Cortex of kidney (tissue), 1 donor: ENCODE measurements at places on chromosomes 2 and 18.

GRCh38 chr2:143148757-143149156 is 19.5 kb downstream of the ARHGAP15 start:
- no peak for DNase-seq

- DNase-seq: no peak
Observed at GRCh38 chr2:135909976-135910375, 33.7 kb upstream of the MCM6 start.

GRCh38 chr2:198311020-198311419 is 506.6 kb downstream of the PLCL1 start:
- DNase-seq: no peak

GRCh38 chr2:159661286-159661685 is 44.9 kb upstream of the BAZ2B start:
- no peak for DNase-seq

DNA sequence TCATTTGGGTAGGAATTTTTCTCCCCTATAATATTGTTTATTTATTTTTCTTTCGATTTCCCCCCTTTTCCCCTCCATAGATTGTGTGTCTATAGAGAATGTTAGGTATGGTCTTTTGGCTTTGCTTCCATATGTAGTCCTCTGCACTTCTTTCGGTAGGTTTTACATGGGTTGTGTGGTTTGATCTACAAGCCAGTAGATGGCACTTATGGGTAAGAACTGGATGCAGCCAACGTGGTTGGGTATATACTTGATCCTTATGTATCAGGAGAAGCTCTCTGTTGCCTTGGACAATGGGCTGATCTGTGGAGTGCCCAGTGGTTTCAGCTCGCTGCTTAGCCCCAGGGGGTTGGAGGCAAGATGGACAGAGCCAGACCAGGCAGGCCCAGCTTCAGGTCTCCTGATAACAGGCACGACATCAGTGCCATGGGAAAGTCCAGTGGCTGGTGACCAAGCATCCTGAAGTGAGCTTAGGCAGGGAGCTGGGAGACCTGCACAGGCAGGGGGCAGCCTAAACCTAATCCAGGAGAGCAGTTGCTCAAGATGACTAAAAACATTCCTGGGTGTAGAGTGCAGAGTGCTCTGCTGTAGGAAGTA is 488.3 kb downstream of the CCDC85A start:
- DNase-seq: no peak

DNA sequence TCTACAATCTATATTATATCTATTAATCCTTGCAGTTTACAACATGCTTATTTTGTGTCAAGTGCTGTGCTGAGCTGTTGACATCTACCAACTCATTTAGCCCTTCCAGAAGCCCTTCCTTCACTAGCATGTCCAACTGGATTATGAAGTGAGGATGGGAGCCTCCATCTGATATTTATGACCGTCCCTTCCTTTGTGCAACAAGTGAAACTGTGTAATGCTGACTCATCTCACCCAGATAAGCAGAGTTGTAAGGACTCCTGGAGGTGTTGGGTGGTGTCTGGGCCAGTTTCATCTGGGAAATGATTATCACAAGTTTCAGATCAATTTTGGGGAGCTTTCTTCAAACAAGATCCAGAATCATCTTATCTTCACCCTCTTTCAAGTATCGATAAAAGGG is 156.6 kb upstream of the ETAA1 start:
- DNase-seq: no peak

DNA sequence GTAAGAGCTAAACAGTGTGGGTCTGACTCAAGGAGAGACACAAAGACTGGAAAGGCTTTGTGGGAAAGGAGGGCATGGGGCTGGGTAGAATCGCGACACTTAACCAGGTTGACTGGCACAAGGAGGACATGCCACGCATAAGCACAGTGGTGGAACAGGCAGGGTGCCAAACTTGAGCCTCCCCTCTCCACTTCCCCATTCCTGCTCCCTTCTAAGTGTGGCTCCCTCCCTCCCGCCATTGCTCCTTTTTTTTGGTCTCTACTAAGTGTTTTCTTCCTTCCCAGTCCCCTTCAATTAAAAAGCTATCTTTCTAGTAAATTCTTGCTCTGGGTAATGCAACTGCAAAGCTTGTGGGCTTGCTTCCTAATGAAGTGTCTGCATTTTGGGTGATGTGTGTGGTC is 40.3 kb upstream of the ZFP36L2 start:
- no peak for DNase-seq

- no peak for DNase-seq
Observed at GRCh38 chr2:157948856-157949255, 72.7 kb upstream of the ACVR1 start.

DNA sequence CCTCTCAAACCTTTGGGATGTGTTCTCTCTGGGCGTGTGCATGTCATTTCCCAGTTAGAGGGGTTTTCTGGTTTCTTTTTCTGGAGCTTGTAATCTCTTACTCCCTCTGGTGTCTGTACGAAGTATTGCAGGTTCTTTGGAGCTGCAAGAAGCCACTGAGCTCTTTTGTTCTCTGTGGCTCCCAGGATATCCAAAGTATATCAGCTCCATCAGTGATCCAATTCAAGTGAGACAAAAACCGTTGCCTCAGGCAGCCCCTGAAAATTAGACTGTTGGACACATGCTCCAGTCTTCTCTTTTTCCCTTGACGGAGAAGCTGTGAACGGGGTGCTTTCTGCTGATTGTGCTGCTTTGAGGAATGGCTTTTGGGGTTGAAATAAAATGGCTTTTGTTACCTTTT is 59.0 kb upstream of the LDLRAD4 start:
- no peak for DNase-seq

- no peak for DNase-seq
Observed at GRCh38 chr2:221895366-221896121, 323.4 kb upstream of the EPHA4 start.

GRCh38 chr18:38330573-38330972 is 765.0 kb upstream of the CELF4 start:
- no peak for DNase-seq

DNA sequence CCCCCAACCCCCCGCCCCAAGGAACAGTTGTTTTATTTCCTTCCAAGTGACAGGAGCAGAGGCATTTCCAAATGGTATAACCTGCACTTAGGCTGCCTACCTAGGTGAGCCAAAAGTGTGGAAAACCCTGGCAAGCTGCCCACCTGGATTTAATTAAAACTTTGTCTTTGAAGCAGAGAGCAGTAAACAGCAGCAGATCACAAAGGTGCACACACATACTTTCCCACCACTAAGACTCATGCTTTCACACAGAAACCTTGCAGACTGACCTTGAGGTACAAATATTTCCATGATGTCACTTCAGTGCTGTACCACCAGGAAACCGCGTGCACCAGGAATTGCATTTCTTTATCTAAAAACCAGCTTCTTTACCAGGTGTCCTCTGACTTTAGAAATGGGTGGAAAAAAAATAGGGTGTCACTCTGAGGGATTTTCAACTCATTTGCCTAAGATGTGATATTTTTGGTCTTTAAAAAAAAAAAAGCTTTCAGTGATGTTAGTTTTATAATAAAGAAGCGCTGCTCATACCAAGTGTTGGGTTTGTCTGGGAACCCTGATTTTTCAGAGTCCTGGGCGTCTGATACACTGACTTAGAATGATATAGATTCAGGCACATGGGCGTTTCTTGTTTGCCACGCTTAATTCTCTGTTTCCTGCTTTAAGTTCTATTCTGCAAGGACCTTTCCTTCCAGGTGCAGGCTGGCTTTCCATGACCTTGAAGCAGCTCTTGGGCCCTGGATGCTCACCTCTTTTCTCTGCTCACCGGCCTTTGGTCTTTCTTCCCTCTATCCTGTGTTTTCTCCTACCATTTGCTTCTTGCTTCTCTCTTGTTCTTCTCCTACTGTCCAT is 70.7 kb upstream of the BCL2L11 start:
- DNase-seq: no peak

DNA sequence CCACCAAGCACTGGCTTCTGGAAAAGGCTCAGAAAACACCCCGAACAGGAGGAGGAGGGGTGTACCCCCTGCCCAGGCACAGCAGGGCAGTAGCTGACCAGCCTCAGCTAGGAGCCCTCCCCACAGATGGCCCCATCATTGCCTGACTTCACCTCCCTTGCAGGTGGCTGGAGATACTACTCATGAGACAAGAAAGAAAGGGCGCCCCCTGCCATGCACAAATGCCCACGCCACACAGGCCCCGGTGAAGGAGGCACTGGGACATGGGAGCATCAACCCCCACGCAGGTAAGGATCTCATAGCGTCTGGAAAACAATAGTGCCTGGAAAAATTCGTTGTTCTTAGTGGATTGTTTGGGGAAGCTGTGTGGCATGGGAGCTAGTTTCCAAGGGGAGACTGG is 240.6 kb downstream of the TFCP2L1 start:
- DNase-seq: no peak

DNA sequence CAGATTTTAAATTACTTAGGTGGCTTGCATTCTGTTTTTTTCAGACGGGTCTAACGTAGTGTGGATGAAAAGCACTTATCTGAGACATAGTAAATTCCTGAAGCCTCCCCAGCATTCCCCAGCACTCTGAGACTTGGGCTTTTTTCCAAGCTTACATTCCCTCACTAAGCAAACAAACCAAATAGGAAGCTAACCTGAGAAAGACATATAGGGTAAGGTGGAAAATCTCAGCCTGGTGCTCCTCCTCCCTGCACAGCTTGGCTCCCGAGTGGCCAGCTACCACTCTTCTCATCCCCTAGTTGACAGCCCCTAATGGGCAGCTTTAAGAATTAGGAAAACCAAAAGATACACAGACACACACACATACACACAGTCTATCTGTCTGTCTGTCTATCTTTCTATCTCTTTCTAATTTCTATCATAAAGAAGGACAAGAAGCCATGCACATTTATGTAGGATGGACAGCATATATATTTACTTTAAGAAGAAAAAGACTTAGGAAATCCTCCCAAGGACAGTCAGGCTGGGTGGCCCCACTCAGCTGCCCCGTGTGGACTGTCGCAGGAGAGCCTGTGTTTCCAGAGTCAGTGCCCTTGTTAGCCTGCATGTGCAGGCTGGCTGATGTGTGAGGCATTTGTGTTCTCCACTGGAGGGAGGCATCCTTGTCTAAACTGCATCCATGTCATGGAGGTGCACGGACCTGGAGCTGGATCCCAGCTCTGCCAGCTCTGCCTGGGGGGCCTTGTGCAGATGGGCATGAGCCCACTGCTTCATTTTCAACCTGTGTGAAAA is 8.2 kb downstream of the CNNM3 start:
- DNase-seq: no peak

GRCh38 chr2:1623906-1624445 is 120.3 kb downstream of the PXDN start:
- no peak for DNase-seq

DNA sequence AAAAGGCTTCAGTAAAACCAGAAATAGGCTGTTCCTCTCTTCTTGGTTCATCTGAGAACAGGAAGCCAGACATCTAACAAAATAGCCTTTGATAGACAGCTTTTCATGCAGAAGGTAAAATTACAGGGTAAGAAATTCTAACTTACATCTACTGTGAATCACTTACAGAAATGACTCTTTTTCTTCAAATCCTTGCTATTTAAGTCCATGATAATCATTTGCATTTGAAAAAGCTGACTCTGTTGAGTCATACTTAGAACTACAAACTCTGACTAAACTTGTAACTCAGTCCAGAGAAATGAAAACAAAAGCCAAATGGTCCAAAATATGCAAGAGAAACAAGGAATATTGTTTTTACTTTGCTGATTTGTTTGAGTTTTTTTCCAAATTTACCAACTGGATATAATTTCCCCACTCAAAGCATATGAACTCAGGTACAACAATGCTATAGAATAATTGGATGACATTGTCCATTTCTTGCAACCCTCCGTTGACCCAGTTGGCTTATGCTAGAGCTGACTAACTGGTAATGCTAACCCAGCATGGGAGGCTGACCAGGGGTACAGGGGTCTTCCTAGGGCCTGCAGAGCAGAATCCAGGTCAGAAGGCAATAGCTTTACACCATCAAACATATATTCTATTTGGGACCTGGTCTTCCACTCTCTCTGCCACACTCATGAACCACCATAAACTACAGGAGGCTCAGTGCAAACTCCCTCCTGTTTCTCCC is 18.8 kb upstream of the MREG start:
- no peak for DNase-seq

DNA sequence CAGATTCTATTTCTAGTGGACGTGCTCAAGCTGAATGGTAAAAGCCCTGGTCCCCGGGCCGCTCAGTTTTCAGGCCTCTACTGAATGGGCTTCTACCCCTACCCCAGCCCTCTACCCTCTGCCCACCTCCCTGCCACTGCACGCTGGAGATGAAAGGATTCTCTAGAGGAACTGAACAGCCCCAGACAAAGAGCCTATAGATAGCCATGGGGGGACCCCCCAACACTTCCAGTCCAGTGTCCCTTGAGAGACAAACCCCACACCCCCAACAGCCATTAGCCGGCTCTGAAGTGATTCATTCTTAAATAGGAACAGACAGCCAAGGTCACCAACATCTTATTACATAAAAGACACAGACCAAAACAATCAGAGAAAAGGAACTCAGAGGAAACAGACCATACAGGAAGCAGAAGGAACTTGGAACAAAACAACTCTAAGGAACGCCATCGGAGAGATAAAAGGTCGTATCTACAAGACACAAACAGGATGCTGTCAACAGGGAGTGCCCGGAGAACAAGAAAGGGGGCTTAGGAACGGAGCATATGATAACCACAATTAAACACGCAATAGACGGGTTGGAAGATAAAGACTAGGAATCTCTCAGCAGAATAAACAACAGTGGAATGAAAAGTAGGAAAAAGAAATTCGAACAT is 23.5 kb downstream of the TMEM37 start:
- DNase-seq: no peak

GRCh38 chr2:171404261-171404660 is 29.5 kb downstream of the METTL8 start:
- no peak for DNase-seq

DNA sequence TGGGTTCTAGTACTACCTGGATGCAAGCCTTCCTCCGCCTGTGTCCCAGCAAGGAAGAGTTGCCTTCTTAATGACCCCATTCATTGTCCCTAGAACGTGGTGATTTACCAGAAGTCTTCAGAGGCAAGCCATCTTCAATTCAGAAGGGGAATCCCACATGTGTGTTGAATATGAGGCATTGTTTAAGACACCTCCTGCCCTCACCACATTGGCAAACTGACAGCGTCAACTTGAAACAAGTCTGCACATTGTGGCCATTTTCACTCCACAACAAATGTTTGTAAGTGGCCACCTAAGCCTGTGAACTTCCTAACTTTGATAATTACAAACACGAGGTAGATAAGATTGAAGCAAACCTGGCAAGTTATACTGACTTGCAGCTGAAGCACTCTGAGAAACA is 83.7 kb downstream of the TCF7L1 start:
- no peak for DNase-seq

DNA sequence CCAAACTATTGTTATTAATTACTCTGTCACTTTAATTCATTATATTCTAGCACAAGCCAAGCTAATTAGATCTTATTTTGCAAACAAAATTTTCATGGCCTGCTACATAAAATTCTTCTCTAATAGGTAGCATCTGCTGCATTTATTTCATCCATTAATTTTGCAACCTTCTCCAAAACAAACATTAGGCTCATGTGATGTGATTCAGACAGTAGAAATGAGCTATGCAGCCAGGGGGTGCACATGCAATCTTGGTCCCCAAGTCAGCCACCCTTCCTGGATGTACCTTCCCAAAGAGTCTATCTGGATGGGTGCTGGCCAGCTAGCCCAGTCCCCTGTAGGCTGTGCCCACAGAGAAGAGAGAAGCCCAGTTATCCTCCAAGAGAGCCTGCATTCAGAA is 242.1 kb upstream of the OSR1 start:
- no peak for DNase-seq

- DNase-seq: no peak
Observed at GRCh38 chr18:79608535-79608934, 71.1 kb upstream of the CTDP1 start.

- DNase-seq: no peak
Observed at GRCh38 chr2:131413148-131413747, 49.3 kb upstream of the RAB6D start.

- no peak for DNase-seq
Observed at GRCh38 chr2:238155051-238155760, 3.6 kb upstream of the ERFE start.
